ENCODE measurements at places on chromosomes 13 and 19. TPM values are rescaled to one million over a fixed set of nuclear protein-coding genes. Genes with fewer than 3 reads are reported as not detected.

DNA sequence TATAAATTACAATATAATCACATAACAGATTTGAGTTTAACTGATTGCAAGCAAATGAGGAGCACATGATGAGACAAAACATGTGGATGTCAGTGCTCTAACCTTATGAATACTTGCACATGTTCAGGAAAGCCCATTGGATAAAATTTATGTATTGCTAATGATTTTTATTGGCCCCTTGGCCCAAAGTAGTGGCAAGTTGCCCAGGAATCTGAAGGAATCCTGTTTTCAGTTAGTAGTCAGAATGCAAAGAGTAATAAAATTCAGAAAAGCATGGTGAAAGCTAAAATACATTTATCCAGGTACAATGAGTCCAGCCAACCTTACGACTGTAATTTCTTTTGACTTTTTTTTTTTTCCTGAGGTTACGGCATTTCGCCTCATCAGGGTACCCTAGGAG, 1539.4 kb downstream of the EFNB2 start:
- no peak for DNase-seq

- no peak for DNase-seq
Measured at GRCh38 chr19:55618426-55618825, 5.9 kb downstream of the ZNF784 start.

- no peak for DNase-seq
Measured at GRCh38 chr13:36251526-36251925, 37.2 kb upstream of the SOHLH2 start.

- no peak for DNase-seq
Measured at GRCh38 chr19:45488708-45489107, 8.1 kb downstream of the RTN2 start.

DNA sequence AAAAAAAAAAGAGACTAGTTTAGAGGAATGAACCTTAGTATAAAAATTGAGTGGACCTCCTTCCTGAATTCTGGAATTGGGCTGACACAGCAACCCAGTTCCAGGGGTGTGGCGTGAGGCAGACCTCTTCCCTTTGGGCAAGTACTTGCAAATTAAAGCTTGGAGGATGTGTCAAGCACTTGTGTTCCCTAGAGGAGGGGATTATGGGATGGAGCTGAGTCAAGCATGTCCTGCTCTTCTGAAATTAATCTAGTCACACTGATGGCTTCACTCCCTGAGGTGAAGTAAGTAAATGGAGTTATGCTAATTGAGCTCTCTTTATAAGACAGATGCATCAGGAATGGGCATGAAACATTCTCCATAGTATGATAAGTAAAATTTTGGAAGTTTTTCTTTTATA, 107.7 kb upstream of the HTR2A start:
- DNase-seq: no peak

DNA sequence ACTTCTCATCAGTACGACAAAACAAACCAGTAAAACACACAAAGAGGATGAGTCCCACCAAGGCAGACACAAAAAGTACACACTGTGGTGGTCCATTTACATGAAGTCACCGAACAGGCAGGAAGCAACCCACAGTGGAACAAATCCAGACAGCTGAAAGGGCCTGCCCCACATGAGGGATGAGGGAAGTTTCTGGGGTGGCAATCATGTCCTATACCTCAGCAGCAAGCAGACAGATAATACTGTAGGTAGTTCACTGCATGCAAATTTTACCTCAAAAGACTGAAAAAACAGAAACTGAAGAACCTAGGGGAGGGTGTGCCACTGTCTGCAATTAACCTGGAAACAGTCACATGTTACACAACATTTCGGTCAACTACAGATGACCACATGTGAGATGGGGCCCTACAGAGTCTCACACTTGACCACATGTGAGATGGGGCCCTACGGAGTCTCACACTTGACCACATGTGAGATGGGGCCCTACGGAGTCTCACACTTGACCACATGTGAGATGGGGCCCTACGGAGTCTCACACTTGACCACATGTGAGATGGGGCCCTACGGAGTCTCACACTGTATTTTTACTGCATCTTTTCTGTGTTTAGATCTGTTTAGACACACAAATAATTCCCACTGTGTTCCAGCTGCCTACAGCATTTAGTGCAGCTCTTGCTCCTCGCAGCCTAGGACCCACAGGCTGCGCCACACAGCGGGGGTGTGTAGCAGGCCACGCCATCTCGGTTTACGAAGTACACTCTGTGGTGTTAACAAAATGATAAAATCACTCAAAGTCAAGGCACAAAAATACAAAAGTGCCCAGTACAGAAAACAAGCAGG, 22.2 kb downstream of the PCID2 start:
- no peak for DNase-seq

DNA sequence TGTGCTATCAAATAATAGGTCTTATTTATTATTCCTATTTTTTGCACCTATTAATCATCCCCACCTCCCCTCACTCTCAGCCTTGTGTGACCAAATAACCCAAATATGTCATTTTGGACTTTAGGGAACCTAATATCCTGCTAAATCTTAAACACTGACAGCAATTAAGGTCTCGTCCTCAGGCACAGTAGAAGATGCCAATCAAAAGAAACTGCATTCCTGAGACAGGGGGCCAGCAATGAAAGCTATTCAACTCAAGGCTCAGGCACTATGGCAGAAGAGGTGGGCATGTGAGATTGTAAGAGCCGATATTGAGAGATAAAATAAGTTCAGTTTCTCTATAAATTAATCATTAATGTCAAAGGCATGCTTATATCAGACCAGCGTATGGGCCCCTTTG, 1437.7 kb upstream of the PCDH9 start:
- no peak for DNase-seq

GRCh38 chr13:76874479-76874878, 11.7 kb downstream of the KCTD12 start:
- DNase-seq: no peak

DNA sequence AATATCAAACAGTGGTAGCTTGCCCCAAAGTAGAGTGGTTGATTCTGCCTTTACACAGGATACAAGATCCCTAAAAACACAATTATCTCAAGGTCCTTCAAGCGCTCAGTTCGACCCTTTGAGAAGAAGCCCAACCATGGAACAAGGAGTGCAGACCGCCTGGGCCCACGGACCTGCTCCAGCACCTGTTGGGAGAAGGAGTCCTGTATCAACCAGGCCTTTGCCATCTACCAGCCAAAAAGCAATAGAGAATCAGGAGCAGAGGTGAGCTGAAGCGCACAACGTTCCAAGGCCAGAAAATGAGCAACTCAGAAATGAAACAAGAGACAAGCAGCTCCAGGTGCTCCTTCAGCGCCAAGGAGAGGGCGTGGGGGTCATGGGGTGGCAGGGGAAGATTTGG, 6.3 kb upstream of the LILRB3 start:
- DNase-seq: no peak

DNA sequence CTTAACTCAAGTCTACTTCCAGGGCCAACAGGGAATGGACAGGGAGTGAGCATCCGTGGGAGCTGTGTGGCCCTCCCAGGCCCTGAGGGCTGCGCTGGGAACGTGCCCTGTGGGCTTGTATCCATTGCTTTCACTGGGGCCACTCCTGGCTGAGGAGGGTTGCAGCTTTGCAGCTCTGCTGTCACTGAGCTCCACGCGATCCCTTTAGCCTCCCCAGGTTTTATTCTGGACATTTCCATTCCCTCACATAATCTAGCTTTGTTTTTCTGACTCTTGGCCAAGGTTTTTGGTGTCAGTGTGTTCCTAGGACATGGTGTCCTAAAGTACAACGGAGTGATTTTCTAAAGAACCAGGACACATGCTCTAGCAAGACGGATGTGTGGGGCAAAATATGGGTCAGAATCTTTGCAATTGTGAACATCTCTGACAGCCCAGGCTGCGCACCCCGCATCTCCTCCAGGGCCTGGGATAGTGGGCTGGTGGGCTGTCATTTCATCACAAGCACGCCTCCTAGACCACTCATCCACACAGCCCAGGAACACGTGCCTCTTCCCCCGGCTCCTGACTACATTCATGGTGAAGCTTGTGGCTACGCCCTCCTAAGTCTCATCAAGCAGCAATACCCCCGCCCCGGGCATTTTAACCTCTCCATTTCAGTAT, 28.0 kb downstream of the GGACT start:
- no peak for DNase-seq

GRCh38 chr13:39073983-39074382, 35.7 kb downstream of the NHLRC3 start:
- DNase-seq: no peak

GRCh38 chr13:61463024-61463423, 47.4 kb upstream of the PCDH20 start:
- DNase-seq: no peak

- DNase-seq: no peak
Measured at GRCh38 chr19:58544591-58545285, 874 bp downstream of the TRIM28 start.

GRCh38 chr13:65595916-65596315, 1634.2 kb downstream of the PCDH9 start:
- no peak for DNase-seq

DNA sequence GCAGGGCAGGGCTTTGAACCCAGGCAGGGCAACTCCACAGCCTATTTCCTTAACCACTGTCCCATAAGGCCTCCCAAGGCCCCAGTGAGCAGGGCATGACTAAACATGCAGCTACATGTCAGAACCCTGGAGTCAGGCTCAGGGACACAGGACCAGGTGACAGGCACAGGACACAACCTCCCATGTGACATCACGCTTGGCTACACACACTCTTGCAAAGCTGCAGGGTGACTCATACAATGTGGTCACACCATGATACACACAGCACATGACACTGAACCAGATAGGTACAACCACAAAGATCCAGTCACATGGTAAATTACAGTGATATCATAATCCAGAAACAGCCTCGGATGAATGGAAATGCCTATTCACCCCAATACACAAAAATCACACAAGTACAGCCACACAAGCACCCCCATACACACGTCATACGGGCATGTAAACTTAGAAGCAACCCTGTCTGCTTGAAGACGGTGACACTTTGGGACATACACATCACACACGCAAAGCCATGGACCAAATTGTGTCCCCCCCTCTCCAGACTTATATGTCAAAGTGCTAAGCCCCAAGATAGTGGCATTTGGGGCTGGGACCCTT, 14.5 kb downstream of the KLK4 start:
- DNase-seq: no peak

DNA sequence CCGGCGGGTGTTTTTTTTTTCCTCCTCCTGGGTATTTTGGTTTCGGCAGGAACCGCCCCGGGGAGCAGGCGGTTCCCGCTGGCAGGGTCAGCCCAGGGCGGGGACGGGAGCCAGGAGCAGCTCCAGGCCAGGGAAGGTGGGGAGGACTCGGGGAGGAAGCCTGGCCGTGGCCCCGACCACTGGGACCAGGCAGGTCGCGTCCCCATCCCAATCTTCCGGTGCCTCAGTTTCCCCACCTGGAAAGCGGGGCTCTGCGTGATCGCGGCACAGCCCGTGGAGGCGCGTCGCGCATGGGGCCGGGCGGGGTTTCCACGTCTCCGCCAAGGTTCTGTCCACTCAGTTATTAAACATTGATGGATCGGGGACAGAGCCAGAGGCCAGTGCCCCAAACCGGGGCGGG, 34.8 kb downstream of the IL12RB1 start:
- DNase-seq: peak; percentile 77

GRCh38 chr13:95571941-95572340, 19.4 kb downstream of the CLDN10 start:
- no peak for DNase-seq

DNA sequence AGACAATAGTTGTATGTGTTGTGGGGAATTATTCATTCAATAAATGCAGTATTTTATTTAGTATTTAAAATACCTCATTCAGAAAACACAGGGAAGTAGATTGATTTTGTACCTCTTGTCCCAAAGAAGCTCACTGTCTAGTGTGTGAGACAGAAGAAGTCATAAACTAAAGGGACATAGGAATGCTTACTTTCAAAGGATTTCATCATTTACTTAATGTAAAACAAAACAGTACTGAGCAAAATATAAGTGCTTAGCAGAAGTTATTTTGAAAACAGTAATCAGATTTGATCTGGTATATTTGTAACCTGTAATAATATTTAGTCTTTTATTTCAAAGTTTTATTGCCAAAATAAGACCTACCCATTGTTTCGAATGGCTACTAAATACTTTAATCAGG, 117.9 kb downstream of the TDRD3 start:
- no peak for DNase-seq

DNA sequence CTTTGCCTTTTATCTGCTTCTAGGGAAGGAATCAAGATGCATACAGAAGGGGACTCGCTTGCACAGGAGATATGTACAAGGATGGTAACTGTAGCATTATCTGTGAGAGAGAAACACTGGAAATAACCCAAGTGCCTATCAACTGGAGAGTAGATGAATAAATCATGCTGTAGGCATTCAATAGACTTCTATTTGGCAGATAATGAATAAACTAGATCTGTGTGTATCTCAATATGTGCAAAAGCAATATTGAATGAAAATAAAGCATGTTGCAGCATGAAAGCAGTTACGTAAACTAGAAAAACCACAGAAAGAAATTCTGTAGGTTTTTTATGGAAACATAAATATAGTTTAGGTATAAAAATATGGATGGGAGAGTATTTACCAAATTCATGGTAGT, 38.6 kb upstream of the RGCC start:
- no peak for DNase-seq

DNA sequence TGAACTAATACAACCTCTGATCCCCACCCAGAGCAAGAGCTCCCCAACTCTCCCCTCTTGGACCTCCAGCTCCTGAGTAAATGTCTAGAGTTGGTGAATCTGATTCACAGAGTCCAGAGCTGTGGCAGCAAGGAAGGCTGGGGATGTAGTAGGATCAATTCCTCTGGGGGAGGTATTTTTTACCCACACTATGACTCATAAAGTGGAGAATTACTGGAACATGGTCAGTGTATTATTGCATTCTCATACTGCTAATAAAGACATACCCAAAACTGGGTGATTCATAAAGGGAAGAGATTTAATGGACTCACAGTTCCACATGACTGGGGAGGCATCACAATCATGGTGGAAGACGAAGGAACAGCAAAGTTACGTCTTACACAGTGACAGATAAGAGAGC, 496.7 kb downstream of the EFNB2 start:
- no peak for DNase-seq

GRCh38 chr19:36973021-36973843, 57.1 kb downstream of the ZNF568 start:
- DNase-seq: peak; percentile 91

GRCh38 chr13:40653527-40654318, 12.7 kb downstream of the FOXO1 start:
- no peak for DNase-seq

- no peak for DNase-seq
Measured at GRCh38 chr13:106063591-106064313, 471.7 kb downstream of the EFNB2 start.

The ZNF649 gene
- total RNA-seq: 8.6 TPM

The S1PR5 gene
- 0.75 TPM for total RNA-seq

The CYP4F2 gene
- not detected for total RNA-seq

The CLEC4M gene
- total RNA-seq: not detected

The CDX2 gene
- not detected for total RNA-seq

The TEX26 gene
- not detected for total RNA-seq

The ZNF541 gene
- total RNA-seq: 1.2 TPM

The FAAP24 gene
- total RNA-seq: 0.32 TPM

The C5AR1 gene
- total RNA-seq: 12.9 TPM

The PSG7 gene
- not detected for total RNA-seq

The EMC10 gene
- 106 TPM for total RNA-seq

The CACTIN gene
- 10.7 TPM for total RNA-seq

The ZNF586 gene
- total RNA-seq: 16.8 TPM

The KIR2DL1 gene
- not detected for total RNA-seq

The SLC25A42 gene
- total RNA-seq: 14.9 TPM

The DACT3 gene
- 23.8 TPM for total RNA-seq

The PTPRH gene
- 3.7 TPM for total RNA-seq

Data from cardiac septum (tissue), 1 donor.